CD4-positive, alpha-beta T cell treated with Interleukin-10 for 1 hour (primary cell): ENCODE measurements at places on chromosomes 3 and 15.

- no peak for DNase-seq
Measured at GRCh38 chr3:101066711-101067129, 73.5 kb upstream of the ABI3BP start.

DNA sequence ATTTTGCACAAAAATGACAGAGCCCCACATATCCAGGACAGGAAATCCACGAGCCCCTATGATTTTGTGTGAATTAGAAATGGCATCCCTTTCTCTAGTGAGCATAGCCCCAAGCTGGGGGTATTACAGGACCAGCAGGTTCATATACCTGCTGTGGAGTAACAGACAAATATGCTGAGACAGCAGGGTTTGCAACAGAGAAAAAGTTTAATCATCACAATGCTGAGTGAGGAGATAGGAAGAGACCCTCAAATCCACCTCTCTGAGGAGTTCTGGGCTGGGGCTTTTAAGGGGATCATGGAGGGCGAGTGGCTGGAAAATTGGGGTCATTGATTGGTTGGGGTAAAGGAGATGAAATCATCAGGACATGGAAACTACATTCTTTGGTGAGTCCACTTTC lies 8.4 kb upstream of the MYZAP start:
- DNase-seq: no peak

DNA sequence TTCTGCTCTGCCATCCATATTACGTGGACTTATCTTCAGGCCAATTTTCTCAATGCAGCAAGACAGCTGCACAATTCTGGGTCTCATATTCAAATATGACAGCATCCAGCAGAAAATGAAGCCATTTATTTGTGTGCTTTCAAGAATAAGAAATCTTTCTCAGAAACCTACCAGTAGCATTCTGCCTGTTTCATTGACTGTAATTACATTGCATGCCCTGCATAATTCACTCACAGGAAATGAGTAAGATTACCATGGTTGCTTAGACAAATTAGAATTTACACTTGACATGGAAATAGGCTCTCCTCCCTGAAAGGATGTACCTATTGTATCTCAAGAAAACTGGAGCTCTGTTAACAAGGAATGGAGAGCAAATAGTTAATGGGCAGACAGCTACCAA lies 346.6 kb upstream of the DCBLD2 start:
- DNase-seq: no peak

DNA sequence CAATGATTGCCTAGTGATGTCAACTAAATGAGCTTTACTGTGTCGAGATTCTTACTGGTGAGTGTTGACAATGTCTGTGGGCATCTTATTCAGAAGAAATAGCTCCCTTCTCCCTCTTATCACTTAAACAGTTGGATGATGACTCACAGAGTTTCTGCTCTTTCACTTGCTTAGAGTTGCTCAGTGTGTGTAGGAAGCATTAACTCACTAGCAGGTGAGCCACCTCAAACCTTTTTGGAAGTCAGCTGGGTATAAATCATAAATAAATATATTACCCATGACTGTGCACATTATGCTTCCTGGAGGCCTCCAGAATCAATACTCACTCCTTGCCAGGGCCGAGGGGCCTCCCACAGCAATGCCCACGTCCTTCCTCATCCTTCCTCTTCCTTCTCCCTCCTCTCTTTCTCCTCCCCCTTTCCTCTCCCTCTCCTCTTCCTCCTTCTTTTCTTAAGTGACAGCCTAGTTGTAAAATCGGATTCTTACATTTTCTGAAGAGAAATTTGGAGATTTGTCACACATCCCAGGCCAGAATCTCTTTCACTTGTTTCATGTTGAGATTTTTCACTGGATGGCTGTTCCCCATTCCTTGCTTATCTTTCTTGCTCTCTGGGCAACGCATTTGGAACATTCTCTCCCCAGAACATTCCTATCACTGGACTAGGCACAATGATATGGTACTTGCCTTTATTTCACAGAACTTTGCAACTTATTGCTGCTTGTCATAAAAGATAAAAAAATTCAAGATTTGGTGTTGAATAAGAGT lies 17.5 kb downstream of the SHC4 start:
- DNase-seq: no peak

DNA sequence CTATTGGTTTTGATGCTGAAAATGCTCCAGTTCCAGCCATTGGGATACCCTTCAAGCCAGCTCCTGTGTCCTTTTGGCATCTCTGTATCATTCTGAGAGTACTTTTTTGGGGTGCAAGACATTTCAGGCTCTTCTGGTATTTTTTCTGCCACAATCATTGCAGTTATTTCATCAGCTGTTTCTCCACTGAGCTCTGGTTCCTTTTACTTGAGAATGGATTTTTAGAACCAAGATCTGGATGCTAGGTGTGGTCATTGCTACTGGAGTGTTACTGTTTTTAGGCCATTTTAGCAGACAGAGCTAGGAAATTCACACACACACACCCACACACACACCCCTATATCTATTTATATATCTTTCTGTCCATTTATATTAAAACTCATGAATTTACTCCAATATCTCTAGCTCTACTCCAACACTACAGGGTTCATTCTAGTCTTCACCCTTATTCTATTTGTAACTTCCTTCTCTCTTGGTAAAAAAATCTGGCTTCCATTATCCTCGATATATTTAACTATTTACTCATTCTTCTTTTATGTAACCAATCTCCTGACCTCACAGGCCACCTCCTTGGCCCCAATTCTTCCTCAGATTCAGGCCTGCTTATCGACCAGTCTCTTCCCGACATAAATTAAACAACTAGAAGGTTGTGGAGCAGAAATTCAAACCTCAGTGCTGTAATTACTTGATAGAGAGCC lies 17.0 kb downstream of the SLC35G2 start:
- DNase-seq: no peak
